Mammary epithelial cell (primary cell): ENCODE measurements at places on chromosomes 3 and 15.
A peak's percentile ranks its signal among the peaks of the same experiment; 100 is the strongest.

- no peak for DNase-seq
These were observed 1.1 kb upstream of the KPNA4 start for GRCh38 chr3:160566499-160566898.

- DNase-seq, result no peak
These were observed 18.8 kb downstream of the SLC25A26 start for GRCh38 chr3:66239513-66240123.

GRCh38 chr3:63478990-63479660 lies 173.3 kb upstream of the SNTN start:
- no peak for DNase-seq

GRCh38 chr3:185150561-185150960 lies 2.3 kb downstream of the C3orf70 start:
- DNase-seq, result no peak

GRCh38 chr3:85476891-85477495 lies 518.2 kb downstream of the CADM2 start:
- DNase-seq, result no peak

DNA sequence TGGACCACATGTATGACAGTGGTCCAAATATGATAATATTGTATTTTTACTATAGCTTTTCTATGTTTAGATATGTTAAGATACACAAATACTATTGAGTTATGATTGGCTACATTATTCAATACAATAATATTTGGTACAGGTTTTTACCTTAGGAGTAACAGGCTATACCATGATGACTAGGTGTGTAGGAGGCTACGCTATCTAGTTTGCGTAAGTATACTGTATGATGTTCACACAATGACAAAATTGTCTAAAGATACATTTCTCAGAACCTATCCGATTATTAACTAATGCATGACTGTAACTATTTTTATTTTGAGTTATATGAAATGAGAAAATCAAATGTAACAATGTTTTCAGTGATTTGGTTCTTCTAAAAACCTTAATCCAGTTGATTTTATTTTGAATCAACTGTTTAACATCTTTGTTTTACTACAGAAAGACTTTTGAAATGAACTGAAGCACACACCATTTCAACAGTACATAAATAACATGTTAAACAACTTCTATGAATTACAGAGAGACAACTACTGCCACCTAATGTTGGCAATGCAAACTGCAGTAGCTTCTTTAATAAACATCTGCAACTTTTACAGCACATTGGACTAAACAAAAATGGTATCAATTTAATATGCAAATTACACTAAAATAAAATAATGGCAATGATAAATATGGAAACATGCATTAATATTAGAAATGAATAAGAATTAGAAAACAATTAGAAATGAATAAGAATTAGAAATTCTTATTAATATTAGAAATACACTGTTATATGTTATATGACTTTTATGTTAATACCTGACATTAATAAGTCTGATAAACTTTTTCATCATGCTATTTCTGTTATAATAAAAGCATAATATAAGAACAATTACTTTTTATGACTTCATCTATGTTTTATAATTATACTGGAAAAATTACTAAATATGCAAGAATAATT lies 255.7 kb downstream of the MBNL1 start:
- DNase-seq, result peak; percentile 12

DNA sequence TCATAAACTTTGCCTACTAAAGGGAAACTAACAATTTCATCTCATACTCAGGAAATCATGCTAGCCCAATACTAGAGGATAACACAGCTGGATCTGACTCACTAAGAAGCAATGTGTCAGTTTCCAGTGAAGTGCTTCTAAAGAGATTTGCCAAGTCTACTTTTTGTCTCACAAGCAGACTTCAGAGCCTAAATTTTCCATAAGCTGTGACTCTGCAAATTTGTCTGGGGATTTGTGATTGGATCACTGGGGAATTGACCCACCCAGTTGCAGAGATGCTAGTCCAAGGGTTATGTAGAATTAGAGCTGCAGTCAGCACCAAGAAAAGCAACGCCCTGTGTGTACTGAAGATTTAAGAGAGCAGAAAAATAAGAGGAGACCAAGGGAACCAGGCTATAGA lies 647.1 kb downstream of the NTRK3 start:
- DNase-seq, result peak; percentile 74

DNA sequence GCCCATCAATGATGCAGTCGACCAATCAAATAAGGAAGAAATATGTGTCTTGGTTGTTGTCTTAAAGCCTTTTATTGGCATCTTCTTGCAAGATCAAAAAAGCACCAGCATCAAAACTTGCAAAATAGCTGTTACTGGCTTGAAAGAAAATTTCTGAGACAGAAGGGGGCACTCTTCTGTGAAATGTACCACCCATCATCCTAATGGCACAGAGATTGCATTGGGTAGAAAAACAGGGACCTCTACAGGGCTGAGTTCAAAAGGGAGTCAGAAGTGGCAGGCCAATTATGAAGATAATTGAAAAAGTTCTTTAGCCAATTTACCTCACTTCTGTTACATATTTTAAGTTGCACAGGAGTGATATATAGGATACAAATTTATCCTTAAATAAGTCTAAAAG lies 122.3 kb upstream of the GPR149 start:
- peak; percentile 8 for DNase-seq

DNA sequence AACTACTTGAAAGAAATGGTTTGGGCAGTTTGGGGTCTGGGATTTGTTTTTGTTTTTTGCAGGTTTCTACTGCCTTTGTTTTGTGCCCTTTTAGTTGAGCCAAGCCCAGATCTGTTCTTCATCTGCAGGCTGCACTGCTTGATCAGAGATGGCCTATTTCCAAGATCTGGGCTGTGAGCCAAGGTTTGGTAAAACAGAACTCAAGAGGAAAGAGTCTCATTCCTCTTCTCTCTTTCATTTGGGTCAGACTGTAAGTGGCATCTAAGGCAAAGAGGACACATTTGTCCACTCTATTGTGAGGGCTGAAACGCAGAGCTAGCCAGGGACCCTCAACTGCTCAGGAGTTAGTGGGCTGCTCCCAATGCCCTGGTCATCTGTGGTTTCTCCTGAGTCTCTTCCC lies 104.4 kb upstream of the UBE3A start:
- no peak for DNase-seq

- DNase-seq, result no peak
These were observed 4.9 kb downstream of the ADIPOQ start for GRCh38 chr3:186847437-186847836.

- peak; percentile 39 for DNase-seq
These were observed 16.6 kb upstream of the EXOG start for GRCh38 chr3:38479431-38480092.

- DNase-seq, result no peak
These were observed 378.7 kb downstream of the ZBBX start for GRCh38 chr3:167001374-167001773.

DNA sequence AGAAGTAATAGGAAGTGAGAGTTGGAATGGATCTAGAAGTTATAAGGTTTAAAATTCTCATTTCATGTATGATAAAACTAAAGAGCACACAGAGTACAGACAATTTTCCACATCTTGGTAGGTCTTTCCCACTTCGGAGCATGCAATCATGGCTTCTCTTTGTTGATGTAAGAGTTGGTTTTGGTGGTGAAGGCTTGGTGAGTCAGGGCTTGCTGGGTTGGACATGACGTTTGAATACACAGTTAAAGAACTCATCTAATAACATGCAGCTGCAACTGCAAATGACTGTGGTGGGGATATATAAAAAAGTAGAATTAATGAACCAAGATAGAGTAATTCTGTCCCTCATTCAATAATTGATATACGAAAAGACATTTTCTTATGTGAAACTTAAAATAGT lies 39.5 kb upstream of the GRM7 start:
- peak; percentile 6 for DNase-seq

- DNase-seq, result no peak
These were observed 35.5 kb downstream of the GADL1 start for GRCh38 chr3:30858894-30859389.

DNA sequence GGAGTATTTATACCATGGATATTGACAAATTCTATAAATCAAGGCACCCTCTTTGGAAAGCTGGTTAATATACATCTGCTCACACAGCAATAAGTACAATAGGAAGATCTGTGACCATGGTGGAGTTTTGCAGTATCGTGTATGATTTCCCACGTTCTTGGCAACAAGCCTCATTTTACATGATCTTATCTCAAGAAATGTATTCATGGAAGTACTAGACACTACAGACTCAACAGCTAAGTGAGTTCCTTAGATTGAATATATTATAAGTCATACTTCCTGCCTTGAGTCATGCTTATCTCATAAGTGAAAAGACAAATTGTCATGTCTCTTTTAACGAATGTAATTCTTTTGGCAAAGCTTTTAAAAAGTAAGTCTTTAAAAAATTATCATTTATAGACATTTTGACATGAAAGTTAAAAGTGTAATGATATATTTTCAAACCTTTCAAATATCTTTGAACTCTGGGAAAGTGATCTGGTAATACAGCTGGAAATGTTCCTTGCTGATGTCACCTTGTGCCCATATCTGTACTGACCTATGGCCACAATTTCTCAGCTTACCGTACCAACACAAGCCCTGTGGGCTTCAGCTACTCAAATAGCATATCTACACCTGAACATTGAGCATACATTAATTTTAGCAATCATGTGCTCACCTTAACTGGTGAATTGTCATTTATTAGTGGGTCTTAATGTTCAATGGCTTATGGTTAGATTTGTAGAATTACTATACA lies 130.3 kb upstream of the TMC3 start:
- peak; percentile 75 for DNase-seq

DNA sequence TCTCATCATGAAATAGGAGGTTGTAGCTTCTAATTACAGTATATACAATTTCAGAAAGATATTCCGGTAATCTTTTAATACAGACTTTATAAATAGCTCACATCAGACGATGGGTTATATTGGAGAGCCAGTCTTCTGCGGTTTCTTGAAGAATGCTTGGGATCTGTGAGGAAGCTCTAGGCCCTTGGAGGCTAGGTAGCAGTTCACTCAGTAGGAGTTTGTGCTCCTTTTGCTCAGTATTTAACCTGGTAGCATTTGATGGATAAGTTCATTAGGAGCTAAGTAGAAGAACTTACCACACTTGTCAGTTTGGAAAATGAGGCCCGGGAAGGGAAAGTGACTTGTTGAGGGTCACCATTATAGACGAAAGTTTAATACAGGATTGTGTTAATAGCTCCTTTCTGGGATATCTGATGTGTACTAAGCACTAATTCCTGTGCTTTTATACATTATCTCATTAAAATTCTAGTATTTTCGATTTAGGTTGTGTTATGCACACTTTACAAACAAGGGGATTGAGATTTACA lies 2.8 kb downstream of the FNDC3B start:
- DNase-seq, result peak; percentile 39

- DNase-seq, result no peak
These were observed 37.0 kb downstream of the TTC23 start for GRCh38 chr15:99212406-99212805.

- no peak for DNase-seq
These were observed 9.8 kb upstream of the TM4SF4 start for GRCh38 chr3:149464542-149465328.

GRCh38 chr3:58134468-58134867 lies 76.3 kb downstream of the DNASE1L3 start:
- DNase-seq, result no peak

- DNase-seq, result no peak
These were observed 14.3 kb downstream of the EHD4 start for GRCh38 chr15:41958002-41958420.

GRCh38 chr3:119716998-119717397 lies 14.2 kb downstream of the CFAP91 start:
- no peak for DNase-seq

DNA sequence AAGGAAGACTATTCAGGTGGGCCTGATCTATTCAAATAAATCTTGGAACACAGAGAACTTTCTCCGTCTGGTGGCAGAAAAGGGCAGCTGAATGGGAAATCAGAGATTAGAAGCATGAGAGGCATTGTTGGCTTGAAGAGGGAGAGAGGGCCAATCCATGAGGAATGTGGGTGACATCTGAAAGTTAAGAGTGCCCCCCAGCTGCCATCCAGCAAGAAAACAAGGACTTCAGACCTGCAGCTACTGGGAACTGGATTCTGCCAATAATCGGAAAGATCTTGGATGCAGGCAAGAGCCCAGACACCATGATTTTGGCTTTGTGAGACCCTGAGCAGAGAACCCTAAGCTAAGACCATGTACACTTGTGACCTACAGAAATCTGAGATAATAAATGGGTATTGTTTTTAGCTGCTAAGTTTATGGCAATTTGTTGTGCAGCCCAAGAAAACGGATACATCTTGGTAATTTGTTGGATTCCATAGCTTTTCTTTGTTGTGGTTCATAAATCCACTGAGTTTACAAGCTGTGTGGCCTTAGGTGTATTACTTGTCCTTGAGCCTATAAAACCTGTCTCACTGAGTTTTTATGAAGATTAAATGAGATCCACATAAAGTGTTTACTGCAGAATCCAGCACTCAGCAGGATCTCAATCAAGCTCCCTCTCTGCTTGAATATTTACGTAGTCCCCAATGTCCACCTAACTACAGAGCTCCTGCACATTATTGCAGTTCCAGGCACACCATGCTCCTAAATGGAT lies 82.1 kb upstream of the PRTG start:
- DNase-seq, result no peak

GRCh38 chr3:155131104-155131503 lies 51.0 kb downstream of the MME start:
- DNase-seq, result peak; percentile 94

DNA sequence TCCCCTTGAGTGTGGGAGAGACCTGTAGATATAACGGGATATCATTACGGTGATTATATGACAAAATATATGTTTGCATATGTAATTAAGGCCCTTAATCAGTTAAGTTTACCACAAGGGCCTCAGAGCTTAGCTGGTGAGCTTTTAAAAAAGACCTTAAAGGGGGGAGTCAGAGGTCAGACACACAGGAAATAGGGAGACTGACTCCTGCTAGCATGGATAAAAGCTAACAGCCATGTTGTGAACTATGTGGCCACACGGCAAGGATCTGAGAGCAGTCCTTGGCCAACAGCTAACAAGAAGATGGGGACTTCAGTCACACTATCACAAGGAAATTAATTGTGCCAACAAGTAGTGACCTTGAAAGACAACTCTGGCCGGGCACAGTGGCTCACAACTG lies 3.1 kb downstream of the STAG1 start:
- no peak for DNase-seq

- no peak for DNase-seq
These were observed 72.0 kb upstream of the LRTM1 start for GRCh38 chr3:54999811-55000210.

GRCh38 chr3:106446271-106446670 lies 577.5 kb upstream of the CBLB start:
- DNase-seq, result no peak

GRCh38 chr15:90857337-90857736 lies 11.1 kb upstream of the FURIN start:
- DNase-seq, result no peak
